HFFc6 (cell line): ENCODE measurements at places on chromosomes 13 and 19.

GRCh38 chr19:288911-289310, 2.3 kb downstream of the PLPP2 start:
- no peak for DNase-seq

DNA sequence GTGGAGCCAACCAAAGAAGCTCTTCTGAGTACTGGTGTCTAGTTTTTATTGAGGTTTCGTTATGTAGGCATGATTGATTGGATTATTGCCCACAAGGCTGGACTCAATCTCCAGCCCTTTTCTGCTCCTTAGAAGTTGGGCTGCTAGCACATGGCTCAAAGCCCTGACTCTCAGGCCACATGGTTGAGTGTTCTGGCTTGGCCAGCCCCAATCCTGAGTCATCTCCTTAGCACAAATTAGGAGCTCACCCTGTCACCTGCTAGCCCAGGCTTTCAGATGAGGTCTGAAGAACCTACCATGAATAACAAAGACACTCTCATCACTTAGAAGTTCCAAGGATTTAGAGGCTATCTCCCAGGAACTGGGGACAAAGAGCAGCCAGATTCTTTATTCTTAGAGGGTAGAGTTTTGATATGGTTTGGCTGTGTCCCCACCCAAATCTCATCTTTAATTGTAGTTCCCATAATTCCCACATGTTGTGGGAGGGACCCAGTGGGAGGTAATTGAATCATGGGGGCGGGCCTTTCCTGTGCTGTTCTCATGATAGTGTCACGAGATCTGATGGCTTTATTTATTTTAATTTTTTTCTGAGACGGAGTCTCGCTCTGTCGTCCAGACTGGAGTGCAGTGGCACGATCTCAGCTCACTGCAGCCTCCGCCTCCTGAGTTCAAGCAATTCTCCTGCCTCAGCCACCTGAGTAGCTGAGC, 11.3 kb downstream of the DPY19L3 start:
- DNase-seq: no peak

GRCh38 chr19:15439078-15439799, 10.5 kb downstream of the WIZ start:
- DNase-seq: no peak

- DNase-seq: no peak
Observed at GRCh38 chr19:3289971-3290569, 65.6 kb downstream of the CELF5 start.

GRCh38 chr13:30179597-30180276, 127.6 kb downstream of the KATNAL1 start:
- DNase-seq: no peak

DNA sequence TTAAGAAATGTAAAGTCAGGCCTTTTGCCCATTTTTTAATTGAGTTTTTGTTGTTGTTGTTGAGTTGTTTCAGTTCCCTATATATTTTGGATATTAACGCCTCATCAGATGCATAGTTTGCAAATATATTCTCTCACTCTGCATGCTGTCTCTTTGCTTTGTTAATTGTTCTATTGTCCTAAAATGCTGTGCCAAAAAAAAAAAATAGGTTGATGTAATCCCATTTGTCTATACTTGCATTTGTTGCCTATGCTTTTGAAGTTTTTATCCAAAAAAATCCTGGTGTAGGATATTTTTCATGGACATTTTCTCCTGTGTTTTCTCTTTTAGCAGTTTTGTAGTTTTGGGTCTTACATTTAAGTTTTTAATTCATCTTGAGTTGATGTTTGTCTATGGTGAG, 163.3 kb upstream of the STARD13 start:
- DNase-seq: no peak

GRCh38 chr13:42747399-42747873, 33.9 kb upstream of the FAM216B start:
- peak; percentile 100 for DNase-seq

DNA sequence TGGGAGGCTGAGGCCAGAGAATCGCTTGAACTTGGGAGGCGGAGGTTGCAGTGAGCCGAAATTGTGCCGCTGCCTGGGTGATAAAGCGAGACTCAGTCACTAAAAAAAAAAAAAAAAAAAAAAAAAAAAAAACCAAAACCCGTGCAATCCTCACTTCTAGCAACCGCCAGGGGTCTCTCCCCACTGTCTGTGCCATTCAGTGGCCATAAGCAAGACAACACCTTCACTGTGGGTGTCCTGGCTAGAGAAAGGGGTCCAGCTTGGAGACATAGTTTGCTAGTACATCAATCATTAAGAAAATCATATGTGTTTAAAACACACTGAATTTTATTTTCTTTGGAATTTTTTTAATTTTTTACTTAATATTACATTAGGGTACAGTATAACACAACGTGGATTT, 68.2 kb downstream of the RASL11A start:
- no peak for DNase-seq

DNA sequence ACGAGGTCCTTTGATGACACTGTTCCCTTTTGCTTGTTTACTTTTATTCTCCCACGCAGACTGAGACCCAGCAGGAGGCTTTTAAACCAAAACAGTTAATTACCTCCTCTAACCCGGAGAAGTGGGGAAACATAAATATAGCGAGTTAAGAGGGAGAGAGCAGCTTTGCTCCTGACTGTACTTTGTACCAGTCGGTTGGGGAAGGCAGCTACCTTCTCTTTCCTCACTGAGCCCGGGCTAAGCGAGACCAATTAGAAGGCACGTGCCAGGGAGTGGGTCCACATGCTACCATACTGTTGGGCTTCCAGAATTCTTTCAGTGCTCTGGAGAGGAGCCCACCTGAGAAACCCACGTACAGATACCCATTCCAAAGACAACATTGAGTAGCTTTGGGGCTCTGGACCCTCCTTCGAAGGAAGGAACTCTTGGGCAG, 124.2 kb downstream of the ZIC5 start:
- DNase-seq: no peak

DNA sequence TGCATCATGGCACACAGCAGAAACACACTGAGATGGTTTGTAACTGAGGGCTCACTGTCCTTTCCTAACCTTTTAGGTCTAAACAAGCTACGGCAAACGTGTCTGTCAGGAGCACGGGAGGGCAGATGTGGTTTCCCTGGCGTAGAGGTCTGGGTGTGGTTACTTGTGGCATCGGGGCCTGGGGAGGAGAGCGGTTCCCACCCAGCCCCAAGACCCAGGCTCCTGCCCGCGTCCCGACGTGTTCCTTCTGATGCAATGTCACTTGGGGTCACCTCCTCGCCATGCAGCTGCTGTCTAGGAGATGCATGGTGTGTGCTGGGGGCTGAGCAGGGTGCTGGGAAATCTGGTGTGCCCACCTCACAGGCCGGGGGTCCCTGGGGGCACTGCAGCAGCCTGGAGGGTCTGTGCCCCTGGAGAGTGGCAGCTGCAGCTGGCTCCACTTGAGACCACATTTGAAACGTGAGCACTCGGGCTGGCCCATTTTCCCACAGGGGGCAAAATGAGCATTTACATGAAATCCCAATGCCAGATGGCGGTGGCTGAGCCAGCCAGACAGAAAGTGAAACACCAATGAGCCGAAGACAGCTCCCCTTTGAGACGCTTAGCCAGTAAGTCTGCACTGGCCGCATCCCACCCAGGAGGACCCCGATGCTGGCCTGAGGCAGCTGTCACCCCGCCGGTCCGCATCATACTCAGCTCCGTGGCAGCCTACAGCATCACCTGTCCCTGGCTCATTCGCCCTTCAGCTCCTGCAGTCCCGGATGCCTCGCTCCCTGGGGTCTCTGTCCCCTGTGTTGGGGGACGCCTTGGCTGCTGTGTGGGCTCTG, 22.3 kb upstream of the MYDGF start:
- no peak for DNase-seq

DNA sequence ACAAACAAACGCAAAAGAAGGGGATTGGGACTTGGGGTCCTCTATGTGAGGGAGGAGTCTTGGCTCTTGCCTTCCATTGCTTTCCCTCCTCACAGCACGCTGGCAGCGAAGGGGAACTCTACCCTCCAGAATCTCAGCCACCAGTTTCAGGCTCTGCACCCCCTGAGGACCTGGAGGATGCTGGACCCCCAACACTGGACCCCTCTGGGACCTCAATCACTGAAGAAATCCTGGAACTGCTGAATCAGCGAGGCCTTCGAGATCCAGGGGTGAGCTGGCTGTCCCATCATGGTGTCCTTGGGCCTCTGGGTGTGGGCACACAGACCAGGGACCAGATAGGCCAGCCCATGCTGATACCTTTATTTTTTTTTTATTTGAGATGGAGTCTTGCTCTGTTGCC, 9.6 kb downstream of the PLEKHG2 start:
- no peak for DNase-seq

- DNase-seq: no peak
Observed at GRCh38 chr13:94662274-94662945, 49.9 kb downstream of the SOX21 start.

GRCh38 chr13:43981091-43981490, 101.4 kb downstream of the LACC1 start:
- DNase-seq: no peak

GRCh38 chr19:9658769-9659168, 16.1 kb downstream of the ZNF562 start:
- DNase-seq: no peak

DNA sequence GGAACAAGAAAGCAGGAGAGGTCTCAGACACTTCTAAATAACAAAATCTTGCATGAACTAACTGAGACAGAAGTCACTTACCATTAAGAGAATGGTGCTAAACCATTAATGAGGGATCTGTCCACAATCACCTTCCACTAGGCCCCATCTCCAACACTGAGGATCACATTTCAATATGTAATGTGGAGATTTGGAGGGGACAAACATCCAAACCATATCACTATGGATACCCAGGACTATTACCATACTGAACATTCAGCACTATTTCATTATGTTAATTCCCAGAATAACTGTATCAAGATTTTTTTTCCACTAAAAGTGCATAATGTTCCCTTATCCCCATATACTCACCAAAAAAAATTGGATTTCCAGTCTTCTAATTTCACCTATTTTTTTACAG, 491.8 kb downstream of the LMO7 start:
- no peak for DNase-seq

- no peak for DNase-seq
Observed at GRCh38 chr13:100129605-100130004, 40.7 kb downstream of the PCCA start.

DNA sequence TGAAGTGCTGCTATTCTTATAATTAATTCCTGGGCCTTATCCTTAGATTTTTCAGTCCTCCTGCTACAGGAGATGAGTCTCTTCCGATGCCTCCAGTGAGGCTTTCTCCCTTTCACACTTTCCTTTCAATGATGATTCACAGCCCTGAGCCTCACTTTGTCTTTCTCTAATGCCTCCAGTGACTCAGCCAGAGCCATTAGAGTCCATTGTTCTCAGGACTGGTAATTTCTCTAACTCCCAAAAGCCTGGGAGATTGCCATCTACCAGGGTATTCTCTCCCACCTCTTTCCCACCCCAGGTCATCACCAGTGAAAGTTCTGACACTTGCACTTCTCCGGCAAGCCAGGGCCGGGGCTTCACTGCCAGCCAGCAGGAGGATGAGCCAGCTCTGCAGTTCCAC, 49.6 kb upstream of the ARGLU1 start:
- DNase-seq: peak; percentile 18

GRCh38 chr13:41144576-41144975, 12.0 kb upstream of the KBTBD6 start:
- DNase-seq: no peak

- DNase-seq: no peak
Observed at GRCh38 chr19:5911366-5911765, 2.7 kb upstream of the CAPS start.

DNA sequence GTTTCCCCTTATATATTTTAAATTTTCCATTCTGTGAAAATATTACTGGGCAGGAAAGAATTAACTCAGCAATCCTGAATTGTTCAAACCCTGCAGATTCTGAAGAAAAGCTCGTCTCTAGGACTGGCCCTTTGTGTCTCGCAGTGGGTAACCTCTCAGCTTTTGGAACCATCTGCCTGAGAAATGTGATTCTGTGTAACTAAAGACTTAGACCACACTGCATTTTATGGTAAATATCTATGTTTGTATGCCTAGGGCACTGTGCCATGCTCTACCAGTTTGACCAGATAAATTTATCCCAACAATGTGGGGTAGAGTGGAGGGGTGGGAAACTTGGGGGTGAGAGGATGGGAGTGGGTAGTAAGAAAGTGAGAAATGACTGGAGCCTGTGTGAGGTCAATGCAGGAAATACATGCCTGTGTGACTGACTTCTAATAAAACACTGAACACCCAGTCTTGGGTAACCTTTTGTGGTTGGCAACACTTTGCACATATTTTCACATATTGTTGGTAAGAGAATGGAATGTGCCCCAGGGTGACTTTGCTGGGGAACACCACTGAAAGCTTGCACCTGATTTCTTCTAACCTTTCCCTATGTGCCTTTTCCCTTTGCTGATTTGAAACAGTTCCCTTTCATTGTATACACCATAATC, 1181.9 kb downstream of the OLFM4 start:
- DNase-seq: no peak

GRCh38 chr13:42876270-42876714, 94.9 kb downstream of the FAM216B start:
- DNase-seq: no peak

DNA sequence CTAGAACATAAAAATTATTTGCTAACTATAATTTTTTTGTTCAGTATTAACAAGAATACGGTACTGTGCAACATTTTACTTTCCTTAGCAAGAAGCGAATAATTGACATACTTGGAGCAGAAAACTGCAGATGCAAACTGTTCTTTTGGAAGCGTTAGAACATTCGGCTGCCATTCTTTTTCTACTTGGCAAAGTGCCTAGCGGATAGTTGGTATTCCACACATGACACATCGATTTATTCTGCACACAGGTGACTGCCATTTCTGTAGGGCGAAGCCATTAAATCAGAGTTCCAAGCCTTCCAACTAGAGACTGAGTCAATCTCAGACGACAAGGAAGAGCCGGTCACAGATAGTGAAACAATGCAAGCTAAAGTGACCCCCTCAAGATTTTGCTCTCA, 117.4 kb downstream of the TRPC4 start:
- no peak for DNase-seq

GRCh38 chr13:50459658-50460057, 383.8 kb downstream of the DLEU7 start:
- no peak for DNase-seq

- no peak for DNase-seq
Observed at GRCh38 chr19:10679743-10680142, 21.5 kb upstream of the QTRT1 start.

GRCh38 chr19:31350693-31351055, 1.4 kb upstream of the TSHZ3 start:
- peak; percentile 36 for DNase-seq

GRCh38 chr19:1410136-1410786, 2.9 kb downstream of the DAZAP1 start:
- no peak for DNase-seq
